Urinary bladder (tissue), 4 donors: ENCODE measurements at places on chromosomes 7 and 10. TPM values are rescaled to one million over a fixed set of nuclear protein-coding genes. Genes with fewer than 3 reads are reported as not detected.

DNAH11 gene
- 0.32 TPM for total RNA-seq

DPYSL4 gene
- 1.7 TPM for total RNA-seq

CALHM1 gene
- not detected for total RNA-seq

TRIL gene
- total RNA-seq = 20.4 TPM

DNA sequence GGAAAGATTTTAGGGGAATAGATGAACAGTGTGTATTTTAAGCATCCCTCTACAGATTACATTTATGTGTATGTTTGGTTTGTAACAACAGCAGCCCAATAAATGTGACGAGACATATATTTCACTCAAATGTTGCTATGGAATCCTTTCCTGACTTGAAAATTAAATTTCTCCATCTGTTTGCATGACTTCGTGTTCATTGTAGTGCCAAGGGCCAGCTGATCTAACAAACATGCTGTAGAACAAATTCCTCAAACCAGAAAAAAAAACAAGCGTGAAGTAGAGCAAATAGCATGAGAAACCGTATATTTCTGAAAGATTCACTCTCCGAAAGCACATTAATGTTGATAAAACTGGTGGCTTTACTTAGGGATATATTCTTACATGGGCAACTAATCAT is 87.8 kb downstream of the NRCAM start:
- DNase-seq = no peak

DNA sequence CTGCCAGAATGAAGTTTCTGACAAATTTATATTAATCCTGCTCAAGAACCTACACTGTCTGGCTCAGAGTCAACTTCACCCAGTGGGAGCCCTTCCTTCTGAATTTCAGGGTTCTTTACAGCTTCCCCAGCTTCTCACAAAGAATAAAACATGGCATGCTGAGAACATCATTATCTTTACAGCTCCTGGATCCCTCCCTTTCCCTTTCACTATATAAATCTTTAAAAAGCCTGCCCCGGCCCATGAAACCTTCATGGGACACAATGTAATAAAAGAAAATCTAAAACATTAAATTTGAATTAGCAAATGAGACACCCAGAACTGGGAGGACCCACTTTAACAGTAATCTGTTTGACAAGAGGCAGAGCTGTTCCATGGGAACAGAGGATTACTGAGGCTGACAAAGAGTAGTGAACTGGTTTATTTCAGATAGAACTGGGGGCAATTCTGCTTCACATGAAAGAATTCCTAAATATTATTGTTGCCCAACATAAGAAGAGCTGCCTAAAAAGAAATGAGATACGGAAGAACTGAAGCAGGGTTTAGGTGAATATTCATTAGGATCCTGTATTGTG is 222.8 kb downstream of the THSD7A start:
- no peak for DNase-seq
